ENCODE measurements at places on chromosomes 11 and 22.

- DNase-seq: no peak
These were observed 42.0 kb downstream of the ALG9 start for GRCh38 chr11:111829185-111829968.

DNA sequence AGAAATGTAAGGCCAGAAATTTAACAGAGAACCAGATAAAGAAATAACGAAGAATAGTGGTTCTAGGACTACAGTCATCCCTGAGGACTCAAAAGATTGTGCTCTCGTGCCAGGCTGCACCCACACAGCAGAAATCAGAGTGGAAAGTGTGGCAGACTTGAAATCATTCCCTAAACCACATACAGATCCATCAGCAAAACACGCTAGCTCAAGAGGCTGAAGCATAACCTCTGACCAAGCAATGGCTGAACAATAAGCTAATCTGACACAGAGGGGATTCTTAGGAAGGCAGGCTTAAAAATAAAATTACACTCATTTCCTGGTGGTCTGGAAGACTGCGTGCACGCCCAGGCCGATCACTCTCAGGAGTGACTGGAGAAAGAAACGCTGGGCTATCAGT, 19.0 kb downstream of the NCF4 start:
- DNase-seq: no peak

DNA sequence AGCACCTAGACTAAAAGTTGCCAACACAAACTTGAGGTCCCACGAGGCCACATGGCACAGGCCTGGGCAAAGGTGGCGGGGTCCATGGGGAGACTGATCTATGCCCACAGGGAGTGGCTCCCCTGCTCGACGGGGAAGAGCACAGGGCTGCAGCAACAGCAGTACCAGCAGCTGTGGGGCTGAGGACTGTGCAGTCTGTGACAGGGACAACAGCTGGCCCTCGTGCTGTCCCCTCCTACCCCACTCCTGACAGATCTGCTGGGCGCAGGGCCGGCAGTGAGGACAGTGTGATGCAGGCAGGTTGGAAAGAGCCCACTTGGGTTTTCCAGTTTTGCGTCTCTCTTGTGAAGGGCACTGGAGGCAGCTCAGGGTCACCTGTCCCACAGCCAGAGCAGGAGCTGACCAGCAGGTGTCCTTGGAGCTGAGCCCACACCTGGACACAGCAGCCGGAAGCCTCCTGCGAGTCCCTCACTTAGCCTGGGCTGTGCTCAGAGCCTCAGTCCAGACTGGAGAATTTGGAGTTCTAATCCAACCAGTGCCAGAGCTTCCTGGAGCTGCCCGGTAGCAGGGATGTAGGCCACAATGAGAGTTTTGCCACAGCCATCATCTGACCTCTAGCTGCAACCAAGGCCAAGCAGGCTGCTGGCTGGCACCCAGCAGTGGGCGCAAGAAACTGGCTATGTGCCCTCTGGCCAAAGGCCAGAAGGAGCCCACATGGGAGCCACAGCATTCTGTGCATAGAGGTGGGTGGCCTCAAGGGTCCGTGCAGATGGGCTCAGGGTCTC, 3.6 kb upstream of the GAS2L1 start:
- DNase-seq: no peak

GRCh38 chr11:123233280-123233974, 38.4 kb upstream of the CLMP start:
- DNase-seq: no peak

DNA sequence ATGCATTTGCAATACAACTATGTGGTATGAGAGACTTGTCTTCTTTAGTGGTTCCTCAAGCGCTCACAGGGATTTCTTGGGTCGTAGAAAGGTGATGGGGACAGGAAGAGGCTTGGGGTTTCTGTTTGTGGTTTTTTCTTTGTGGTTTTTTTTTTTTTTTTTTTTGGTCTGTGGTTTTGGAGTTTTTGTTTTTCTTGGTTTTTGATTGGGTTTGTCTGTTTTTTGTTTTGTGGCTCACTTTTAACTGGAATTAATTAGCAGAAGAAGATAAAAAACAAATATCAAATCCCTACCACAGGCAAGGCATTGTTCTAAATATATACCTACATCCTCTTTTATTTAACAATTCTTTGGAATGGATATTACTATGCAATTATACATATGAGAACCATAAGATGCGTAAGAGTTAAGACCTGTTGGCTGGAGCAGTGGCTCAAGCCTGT, 5.5 kb downstream of the TTC28 start:
- no peak for DNase-seq

- no peak for DNase-seq
These were observed 7.3 kb downstream of the SNX19 start for GRCh38 chr11:130908770-130909625.

DNA sequence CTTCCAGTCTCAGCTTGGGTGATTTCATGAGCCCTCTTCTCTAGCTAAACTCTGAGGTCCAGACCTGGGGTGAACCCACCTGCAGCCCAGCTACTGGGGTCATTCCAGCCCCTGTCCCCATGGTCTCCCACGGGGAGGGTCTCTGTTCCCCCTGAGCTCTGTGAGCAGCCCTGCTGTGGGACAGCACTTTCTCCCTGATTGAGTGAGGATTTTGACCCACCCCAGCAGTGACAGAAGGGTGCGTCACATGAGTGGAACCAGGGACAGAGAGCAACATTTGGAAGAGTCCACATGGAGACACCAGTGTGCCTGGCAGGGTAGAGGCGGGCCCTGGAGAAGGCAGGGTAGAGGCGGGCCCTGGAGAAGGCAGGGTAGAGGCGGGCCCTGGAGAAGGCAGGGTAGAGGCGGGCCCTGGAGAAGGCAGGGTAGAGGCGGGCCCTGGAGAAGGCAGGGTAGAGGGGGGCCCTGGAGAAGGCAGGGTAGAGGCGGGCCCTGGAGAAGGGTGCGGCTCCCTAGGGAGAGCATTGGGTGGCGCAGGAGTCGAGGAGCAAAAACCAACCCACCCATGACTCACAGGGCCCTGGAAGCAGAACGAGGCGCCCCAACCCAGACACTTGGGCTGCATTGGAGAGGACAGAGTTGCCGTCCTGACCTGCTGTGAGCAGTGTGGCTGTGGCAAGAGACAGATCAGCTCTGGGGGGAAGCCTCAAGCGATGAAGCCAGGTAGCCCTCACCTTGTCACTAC, 227.7 kb upstream of the B3GAT1 start:
- no peak for DNase-seq

DNA sequence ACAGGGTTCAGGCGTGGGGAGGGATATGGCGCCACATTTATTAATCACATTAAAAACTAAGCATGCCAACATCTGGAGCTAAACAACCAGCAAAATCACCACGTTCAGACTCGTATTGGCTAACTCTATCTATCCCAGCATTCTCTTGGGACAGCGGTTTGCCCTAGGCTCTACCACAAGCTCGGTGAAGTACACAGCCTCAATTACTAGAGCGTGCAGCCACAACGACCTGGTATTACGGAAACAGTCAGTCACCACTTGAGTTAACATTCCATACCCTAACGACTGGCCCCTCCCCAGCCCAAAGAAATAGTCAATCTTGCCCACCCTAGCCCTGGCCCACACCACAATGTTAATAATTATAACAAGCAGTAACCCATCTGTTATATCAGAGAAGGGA, 32.1 kb downstream of the APOL5 start:
- DNase-seq: no peak

GRCh38 chr11:134349109-134349801, 17.5 kb downstream of the GLB1L2 start:
- DNase-seq: no peak

DNA sequence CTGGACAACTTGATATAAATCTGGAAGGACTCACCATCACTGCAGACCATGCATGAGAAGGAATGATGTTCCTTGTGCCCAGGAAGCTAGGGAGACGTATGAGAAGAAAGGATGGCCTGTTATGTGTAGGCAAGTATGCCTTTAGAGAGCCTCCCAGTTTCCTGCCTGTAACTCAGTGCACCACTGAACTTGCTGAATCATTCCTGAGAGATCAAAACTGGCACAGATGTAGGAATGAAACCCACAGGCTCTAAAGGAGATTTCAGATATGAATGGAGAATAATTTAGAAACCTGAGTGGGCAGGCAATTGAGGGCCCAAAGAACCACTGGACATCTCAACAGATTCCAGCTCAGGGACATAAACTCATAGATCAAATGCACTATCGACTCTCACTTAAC, 38.4 kb upstream of the PRSS23 start:
- no peak for DNase-seq

DNA sequence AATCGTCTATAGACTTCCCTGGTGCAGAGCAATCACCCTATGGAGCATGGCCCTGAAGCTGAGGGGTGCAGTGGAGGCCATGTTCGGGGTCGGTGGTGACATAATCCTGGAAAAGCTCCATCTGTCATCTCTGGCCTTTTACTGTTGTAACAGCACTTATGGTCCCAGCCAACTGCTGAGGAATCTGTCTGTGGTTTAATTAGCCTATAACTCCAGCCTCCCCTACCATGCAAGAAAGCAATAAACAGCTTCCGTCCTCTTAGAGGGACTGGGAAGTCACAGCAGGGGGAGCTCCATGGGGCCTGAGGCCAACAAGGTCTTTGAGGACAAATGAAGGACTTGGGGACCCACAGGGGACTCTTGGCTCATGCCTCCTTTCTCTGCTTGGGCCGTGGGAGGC, 159.1 kb upstream of the NECTIN1 start:
- no peak for DNase-seq

DNA sequence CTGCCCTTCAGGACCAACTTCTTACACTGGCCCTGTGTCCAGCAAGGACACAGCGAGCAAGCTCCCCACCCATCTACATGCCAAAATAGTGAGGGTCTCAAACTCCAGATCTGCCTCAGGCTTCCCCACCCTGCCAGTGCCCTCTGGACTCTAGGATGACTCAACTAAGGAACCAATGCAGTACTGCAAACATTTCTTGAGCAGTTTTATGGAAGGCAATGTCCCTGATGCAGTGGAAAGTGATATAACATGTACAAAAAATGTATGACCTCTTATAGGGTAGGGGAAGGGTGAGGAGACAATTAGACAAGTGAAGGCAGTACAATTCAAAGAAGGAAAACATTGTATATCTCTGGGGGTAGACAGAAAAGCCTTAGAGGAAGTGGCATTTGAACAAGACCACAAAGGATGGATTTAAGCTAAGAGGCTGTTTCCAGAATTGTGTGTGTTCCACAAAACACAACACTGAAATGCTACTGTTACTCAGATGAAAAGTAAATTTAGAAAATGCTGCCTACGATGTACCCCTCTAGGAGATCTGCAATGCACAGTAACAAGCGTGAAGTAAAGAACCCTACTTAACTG, 47.3 kb downstream of the RAB30 start:
- no peak for DNase-seq

- DNase-seq: no peak
These were observed 20.3 kb downstream of the ARFGAP2 start for GRCh38 chr11:47156333-47156732.

DNA sequence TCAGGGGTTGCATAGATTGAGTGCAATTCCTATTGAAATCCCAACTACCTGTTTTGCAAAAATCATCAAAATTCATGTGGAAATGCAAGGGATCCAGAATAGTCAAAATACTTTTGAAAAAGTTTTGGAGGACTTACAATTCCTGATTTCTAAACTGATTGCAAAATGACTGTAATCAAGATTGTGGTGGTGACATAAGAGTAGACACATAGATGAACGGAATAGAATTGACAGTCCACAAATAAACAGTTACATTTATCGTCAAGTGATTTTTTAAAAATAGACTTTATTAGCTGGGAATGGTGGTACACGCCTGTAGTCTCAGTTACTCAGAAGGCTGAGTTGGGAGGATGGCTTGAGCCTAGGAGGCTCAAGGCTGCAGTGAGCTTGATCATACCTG, 2.6 kb upstream of the SLC7A4 start:
- no peak for DNase-seq
